ENCODE measurements at places on chromosomes 2 and 18.

DNA sequence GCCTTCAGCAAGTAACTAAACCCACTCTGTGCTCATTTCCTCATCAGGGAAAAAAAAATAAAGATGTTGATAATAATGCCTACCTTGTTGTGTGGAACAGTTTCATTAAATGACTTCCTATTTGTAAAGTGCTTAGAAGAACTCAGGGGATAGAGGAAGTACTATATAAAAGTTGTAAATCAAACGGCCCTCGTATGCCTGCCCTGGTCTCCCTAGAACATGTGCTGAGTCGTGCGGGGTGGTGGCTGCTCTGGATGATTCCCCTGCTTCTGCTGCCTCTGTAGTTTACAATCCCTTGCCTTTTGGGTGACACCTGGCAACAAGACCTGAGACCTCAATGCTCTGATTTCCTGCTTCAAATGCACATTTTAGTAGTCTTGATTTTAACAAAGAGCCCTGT lies 170.0 kb downstream of the CERS6 start:
- DNase-seq, result no peak

DNA sequence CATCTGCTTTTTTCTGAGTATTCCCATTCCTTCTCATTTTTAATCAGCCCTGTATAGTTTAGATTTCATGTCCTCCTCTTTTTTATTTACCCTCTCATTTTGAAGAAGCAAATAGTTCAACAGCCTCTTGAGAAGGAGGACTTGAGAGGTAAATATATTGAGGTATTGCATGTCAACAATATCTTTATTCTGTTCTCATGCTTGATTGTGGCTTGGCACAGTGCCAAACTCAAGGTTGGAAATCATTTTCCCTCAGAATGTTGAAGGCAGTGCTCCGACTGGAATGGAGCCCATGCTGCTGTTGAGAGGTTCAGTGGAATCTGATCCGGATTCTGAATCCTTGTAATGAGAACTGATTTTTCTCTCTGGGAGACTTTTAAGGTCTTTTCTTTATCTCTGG lies 31.0 kb upstream of the GALNT3 start:
- DNase-seq, result no peak

DNA sequence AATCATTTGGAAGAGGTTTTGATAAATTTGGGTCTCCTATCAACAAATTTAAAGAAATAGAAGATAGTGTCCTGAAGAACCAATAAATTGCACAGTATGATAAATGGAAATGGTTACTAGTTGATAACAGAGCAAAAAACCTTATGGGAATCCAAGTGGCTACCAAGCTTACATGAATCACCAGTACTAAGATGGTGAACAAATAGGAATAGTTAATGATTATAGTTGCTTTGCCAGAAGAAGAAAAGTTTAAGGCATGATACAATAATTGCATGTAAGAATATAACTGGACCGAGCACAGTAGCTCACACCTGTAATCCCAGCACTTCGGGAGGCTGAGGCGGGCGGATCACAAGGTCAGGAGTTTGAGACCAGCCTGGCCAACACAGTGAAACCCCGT lies 19.6 kb upstream of the INO80D start:
- no peak for DNase-seq

DNA sequence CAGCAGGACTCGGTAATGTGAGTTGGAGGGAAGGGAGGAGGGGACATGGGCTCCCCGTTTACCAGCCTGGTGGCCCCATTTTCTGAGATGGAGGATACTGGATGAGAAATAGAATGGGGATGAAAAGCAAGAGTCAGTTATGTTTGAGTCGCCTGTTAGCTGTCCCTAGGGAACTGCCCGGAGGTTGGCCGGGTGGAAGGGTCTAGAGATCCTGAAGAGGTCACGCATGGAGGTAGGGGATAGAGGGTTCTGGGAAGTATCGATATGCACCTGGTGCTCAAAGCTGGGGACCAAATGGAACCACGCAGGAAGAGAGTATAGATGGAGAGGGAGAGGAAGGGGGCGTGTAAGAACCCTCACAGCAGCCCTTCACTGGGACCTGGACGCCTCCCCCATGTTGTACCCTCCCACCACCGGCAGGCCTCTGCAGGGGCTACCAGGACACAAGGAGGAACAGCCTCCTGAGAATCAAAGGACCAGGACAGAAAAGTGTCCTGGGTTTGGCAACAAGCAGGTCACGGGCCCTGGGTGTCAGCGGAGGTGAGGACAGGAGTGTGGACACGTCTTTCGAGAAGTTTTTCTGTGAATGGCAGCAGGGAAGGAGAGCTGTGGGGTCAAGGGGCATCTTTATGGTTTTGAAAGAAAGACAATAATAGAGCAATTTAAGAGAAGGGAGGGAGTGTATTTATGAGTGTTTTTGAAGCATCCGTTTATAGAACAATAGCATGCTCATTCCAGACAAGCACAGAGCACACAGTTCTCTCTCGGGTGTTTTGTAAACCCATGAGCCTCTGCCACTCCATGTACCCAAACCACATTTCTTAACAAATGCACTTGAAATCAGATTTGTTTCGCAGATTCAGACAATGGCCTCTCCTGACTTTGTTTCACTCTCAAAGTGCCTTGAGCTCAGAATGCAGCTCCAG lies 132.2 kb downstream of the SMAD7 start:
- no peak for DNase-seq

DNA sequence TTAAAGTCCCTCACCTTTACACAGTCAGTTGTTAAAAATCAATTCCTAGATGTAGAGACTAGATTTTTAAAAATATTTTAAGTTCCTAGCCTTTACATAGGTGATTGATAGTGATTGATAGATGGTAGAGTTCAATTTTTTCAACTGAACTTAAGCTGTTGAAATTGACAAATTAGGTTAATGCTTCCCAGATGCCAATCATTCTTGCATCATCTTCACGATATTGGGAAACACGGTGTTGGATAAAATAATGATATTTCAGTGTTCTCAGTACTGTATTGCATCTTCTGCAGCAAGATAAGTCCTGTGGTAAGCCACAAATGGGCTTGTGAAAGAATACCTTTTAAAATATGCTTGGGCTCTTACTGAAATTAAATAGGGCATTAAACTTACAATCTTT lies 667.6 kb downstream of the STK39 start:
- DNase-seq, result no peak

DNA sequence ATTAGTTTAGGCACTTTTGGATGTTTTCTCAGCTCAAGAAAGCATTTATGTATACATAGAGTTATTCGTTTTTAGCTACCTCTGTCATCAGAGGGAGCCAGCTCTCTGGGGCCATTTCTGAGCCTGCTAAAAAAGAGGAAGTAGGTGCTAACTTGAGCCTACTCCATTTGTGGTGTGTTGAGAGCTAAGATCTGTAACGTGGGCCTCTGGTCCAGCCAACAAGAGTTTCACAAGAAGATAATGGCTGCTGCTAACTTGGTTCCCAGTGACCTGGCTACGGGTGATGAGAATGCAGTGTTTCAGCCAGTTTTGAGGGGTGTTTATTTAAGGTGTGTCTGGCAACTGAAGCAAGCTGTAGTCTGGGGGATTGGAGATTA lies 182.5 kb downstream of the PRKCE start:
- DNase-seq, result no peak

DNA sequence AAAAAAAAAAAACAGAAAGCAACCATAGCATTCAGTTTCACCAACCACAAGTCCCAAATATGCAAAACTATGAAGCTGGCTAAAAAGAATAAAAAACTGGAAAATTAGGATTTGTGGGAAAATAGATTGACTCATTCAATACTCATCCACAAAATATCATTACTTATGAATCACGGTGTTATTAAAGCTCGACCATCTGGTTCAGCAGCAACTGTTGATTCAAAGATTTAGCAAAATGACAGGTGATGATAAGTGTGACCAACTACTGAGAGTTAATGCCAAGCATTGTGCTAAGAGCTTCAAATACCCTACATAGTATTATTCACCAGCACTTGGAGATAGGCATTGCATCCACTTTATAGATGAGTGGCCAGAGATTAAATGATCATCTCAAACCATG lies 26.2 kb upstream of the XDH start:
- DNase-seq, result no peak

DNA sequence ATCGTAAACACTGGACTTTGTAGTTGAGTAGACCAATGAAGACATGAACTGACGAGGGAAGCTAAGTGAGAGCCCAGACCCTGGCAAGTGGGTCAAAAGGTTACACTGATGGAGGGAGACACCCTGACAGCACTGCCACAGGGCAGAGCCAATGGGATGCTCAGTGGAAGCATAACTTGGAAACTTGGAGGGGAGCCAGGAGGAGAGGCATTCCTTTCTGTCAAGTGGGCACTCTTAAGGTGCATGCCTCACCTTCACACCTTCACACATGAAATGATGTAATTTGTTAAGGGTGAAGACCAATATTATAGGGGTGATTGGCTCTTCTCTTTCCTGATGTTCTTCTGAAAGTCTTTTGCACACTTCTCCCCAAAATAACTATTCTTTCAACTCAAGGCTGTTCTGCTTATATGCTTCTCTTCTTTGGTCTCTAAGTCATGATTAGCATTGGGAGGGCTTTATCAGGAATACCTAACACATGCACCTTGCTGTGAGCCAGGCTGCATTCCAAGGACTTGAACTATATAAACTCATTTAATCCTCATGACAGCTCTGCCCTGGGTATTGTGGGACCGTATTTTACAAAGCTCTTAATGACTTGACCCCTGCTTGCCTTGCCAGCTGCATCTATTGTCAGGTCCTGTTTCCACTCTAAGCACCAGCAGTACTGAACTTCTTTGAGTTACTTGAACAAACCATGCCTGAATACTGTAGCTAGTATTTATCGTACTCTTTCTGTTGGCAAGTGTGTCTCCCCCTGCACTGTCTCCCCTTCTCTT lies 19.0 kb downstream of the RPL37A start:
- DNase-seq, result no peak

Measured in 8988T (cell line).